ENCODE measurements at places on chromosomes 1 and 21.

GRCh38 chr21:45335151-45335760, 47.6 kb upstream of the POFUT2 start:
- DNase-seq, result no peak

GRCh38 chr1:6205849-6206519, at the start of gene RNF207:
RNF207 (plus strand) TSS chr1:6206119; CDS start chr1:6206536, 417 bp downstream.
- DNase-seq, result peak; percentile 37

- no peak for DNase-seq
Observed at GRCh38 chr1:235206533-235207208, 45.6 kb upstream of the RBM34 start.

DNA sequence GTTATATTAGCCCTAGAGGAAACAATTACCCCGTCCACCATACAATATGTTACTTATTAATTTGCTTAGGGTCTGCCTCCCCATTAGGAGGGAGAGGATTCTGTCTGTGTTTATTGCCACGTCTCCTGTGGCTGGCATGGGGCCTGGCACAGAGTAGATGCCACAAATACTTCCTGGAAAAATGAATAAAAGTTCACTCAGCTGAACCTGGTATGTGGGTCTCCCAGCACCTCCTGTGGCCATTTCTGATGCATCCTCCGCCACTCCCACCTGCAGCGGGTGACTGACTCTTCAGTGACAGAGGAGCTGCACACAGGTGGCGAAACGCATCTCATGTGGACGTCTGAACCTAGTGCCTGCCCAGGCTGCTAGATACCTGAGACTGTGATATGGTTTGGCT, 112.7 kb downstream of the CLIC6 start:
- no peak for DNase-seq

GRCh38 chr1:117585086-117585485, 20.8 kb upstream of the TENT5C start:
- no peak for DNase-seq

- no peak for DNase-seq
Observed at GRCh38 chr1:30046751-30047150, 676.6 kb downstream of the MATN1 start.

DNA sequence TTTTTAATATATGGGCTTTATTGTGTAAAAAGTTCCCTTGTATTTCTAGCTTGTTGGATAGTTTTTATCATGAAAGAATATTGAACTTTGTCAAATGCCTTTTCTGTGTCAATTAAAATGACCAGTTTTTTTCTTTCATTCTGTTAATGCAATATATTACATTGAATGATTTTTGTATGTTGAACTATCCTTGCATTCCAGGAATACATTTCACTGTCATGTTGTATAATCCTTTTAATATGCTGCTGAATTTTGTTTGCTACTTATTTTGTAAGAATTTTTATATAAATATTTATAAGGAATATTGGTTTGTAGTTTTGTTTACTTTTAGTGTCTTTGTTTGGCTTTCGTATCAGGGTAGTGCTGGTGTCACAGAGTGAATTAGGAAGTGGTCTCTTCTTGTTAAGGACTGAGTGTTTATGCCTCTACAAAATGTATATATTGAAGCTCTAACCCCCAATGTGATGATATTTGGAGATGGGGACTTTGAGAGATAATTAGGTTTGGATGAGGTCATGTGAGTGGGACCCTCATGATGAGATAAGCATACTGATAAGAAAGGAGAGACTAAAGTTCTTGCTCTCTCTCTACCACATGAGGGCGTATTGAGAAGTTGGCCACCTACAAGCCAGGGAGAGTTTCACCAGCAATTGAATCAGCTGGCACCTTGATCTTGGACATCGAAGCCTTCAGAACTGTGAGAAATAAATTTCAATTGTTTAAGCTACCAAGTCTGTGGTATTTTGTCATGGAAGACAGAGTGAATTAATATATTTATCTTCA, 12.0 kb upstream of the SLAMF6 start:
- no peak for DNase-seq

GRCh38 chr1:15757575-15758342, 836 bp upstream of the FBLIM1 start:
- DNase-seq, result no peak

DNA sequence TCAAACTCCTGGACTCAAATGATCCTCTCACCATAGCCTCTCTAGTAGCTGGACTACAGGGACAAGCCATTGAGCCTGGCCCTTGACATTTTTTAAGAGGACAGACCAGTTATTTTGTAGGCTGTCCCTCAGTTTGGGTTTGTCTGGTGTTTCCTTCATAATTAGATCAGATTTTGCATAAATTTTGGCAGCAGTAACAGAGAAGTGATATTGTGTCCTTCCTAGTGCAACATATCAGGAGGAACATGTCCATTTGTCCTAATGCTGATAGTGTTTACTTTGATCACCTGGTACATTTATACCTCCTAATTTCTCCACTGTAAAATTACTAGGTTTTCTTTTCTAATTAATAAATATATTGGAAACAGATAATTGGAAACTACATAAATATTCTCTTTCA, 5.9 kb upstream of the NID1 start:
- DNase-seq, result no peak

DNA sequence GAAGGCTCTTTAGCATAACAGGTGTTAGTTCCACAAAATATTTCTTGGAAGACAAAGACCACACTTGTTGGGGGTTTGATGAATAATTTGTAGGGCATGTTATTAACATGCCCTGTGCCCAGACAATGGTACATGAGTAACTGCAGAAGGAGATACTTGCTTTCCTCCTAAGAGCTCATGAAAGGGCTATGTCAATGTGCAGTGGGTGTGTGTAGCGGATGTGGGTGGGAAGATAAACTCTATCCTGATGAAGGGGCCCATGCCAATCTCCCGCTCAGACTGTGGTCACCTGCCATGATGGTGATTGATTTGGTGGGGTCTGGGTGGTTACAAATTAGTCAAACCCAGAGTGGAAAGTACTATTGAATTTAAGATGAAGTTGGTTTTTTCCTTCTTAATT, 69.8 kb upstream of the DNAH14 start:
- no peak for DNase-seq

DNA sequence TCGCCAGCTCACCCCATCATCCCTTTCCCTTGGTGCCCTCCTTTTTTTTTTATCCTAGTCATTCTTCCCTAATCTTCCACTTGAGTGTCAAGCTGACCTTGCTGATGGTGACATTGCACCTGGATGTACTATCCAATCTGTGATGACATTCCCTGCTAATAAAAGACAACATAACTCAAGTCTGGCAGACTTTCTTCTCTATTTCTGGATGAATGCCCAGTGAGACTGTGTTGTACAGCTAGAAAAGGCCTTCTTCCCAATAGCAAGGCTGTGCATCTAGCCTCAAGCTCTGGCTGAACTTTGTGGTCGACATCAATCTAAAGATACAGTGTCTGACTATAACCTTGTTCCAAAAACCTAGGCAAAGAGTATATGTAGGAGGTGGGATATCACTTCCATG, 6.4 kb downstream of the IL24 start:
- no peak for DNase-seq

GRCh38 chr1:47219590-47220220, 12.3 kb downstream of the TAL1 start:
- no peak for DNase-seq

- peak; percentile 98 for DNase-seq
Observed at GRCh38 chr1:24744911-24745710, at the start of gene CLIC4. CLIC4 (plus strand) TSS chr1:24745447; CDS start chr1:24745554, 107 bp downstream.

DNA sequence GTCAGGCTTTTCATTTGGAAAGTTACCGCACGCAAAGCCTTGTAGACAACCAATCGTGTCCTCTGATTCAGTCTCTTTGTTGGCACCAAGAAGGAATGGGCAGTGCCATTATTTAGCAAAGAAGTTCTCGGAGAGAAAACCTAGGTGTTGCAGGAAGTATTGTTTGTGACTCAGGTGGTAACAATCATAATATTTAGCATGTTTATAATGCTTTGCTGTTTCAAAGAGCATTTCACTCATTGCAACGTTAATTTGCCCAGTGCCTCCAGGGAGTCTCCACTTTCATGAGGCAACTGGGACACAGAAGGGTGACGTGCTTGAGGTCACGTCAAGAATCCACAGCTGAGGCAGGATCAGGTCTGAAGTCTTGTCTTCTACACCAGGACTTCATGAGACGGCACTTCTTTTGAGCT, 31.4 kb downstream of the STPG1 start:
- DNase-seq, result no peak

GRCh38 chr1:192729500-192729899, 79.3 kb upstream of the RGS2 start:
- no peak for DNase-seq

DNA sequence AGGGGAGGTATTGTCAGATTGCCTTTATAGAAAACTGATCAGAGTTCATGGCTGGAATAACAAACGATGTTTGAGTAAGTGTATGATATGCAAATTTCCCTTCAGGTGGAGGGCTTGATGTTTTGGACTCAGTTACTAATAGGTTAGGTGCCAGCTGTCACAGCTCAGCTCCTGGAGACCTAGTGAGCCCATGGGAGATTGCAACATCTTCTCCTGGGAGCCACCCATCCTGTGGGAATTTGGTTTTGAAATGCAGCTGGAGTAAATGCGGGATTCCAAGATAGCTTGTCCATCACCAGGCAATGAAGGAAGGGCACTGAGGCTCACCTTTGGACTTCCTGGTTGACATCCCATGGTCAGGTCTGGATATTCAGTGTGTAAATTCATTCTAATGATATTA, 211.4 kb upstream of the NRIP1 start:
- no peak for DNase-seq

DNA sequence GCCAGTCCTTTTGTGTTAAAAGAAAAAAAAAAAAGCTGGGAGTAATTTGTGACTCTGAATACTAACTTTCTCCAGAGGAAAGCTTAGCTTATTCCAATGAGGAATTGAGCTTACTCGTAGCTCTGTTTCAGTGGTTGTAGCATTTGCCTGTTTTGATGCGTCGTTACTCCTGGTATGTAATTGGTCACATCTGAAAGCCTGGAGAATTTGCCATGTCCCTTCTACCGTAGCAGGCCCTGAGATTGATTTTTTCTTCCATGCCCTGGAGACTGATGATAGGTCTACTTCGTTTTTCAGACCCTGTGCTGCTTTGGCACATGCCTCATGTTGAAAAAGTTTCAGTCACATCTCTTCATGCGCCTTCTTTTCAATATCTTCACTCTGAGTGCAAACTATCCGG, 1103.0 kb downstream of the PLA2G4A start:
- no peak for DNase-seq

- no peak for DNase-seq
Observed at GRCh38 chr1:70277875-70278274, 56.7 kb downstream of the SRSF11 start.

DNA sequence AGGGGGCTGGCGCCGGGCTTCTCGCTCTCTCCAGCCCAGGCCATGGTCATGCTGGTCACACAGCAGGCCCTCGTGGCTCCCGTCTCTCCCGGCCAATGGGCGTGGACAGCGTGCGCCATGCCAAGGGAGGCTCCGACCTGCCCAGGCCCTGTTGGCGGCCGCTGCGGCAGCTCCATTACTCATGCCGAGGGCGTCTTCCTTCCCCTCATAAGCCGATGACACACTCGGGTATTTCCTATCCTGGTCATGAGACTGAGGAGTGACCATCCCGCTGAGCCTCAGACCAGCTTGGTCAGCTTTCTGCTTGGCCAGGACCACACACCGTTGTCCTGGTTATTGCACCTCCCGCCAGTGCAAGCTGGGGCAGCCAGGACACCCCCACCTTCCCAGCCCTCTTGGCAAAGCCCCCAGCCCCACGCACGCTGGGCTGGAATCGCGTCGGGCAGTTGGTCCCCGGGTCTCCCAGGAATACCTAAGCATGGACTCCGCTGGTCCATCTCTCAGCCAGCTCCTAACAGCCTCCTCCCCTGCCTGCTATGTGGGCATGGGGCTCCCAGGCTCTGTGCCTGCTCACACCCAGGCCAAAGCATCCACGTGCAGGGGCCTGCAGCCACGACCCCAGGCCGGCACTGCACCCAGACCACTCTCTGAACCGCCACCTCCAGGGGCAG, 49.8 kb downstream of the ARHGEF16 start:
- no peak for DNase-seq

GRCh38 chr1:212496682-212497081, 64.0 kb downstream of the NENF start:
- DNase-seq, result no peak

DNA sequence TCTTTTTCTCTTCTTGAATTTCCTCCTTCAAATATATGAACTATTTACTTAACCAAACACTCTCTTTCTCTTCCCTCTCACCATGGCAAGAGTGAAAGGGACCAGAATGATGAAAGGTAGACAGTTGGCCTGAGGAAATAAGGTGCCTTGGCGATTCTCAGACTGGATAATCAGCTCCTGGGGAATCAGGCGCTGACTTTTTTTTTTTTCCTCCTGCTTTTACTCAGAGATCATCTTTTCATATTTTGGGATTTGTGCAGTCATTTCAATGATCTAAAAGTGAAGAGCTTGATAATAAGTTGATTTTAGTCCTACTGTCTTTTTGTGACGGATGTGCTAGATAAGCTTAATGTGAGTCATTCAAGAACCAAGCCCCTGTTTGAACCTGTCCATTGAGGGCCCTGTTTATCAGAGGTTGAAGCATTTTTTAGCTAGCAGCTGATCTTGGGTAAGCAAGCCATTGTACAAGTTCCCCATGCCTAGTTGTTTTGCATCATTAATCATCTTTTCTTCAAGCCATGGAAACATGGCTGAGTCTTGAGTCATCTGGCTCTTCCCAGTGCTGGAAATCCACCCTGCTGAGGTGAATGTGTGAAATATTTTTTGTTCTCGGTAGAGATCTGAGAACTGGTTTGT, 40.8 kb downstream of the ITSN1 start:
- DNase-seq, result no peak

GRCh38 chr1:41573785-41574713, 89.6 kb upstream of the EDN2 start:
- DNase-seq, result peak; percentile 70

DNA sequence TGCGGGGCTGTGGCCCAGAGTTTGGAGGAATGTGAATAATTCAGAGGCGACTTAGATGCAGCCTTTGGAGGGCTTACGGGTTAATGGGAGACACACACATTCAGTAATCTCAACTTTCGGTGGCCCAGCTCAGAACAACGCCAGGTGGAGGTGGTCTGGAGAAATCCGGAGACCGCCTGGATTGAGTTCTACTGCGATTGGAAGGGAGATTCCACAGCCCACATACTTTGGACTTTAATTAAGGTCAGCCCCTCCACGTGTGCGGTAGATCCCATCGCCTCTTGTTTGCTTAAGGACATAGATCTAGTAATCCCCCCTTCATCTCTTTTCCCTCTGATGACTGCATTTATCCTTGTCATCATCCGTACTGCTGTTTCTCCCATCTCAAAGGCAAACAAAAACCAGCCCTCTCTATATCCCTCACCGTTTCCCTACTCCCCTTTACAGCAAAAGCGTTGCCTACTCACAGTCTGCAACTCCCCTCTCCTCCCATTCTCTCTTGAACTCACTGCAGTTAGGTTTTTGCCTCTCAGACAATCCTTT, 720 bp upstream of the BSDC1 start:
- no peak for DNase-seq

Measured in stimulated activated CD8-positive, alpha-beta memory T cell treated with anti-CD3 and anti-CD28 coated beads, Interleukin-12 subunit alpha, Interleukin-12 subunit beta, amount 100 ng/mL, for 1 hour (primary cell).